Activated T-cell treated with anti-CD3 and anti-CD28 coated beads, Interleukin-2, amount 50 U/mL, for 72 hours (primary cell): ENCODE measurements at places on chromosomes 11 and 22. TPM values are rescaled to one million over a fixed set of nuclear protein-coding genes. Genes with fewer than 3 reads are reported as not detected.

GRCh38 chr11:116774661-116775060 lies 1.9 kb upstream of the BUD13 start:
- peak overlapping the region; percentile 3 for H3K4me3 ChIP-seq
- H3K36me3 ChIP-seq: peaks cover 12% of the 10 kb centered on the region
- no peaks in the 10 kb centered on the region for H3K27me3 ChIP-seq
- no peak for DNase-seq

MMP13 gene
- not detected for total RNA-seq

SFI1 gene
- total RNA-seq: 342 TPM

DNA sequence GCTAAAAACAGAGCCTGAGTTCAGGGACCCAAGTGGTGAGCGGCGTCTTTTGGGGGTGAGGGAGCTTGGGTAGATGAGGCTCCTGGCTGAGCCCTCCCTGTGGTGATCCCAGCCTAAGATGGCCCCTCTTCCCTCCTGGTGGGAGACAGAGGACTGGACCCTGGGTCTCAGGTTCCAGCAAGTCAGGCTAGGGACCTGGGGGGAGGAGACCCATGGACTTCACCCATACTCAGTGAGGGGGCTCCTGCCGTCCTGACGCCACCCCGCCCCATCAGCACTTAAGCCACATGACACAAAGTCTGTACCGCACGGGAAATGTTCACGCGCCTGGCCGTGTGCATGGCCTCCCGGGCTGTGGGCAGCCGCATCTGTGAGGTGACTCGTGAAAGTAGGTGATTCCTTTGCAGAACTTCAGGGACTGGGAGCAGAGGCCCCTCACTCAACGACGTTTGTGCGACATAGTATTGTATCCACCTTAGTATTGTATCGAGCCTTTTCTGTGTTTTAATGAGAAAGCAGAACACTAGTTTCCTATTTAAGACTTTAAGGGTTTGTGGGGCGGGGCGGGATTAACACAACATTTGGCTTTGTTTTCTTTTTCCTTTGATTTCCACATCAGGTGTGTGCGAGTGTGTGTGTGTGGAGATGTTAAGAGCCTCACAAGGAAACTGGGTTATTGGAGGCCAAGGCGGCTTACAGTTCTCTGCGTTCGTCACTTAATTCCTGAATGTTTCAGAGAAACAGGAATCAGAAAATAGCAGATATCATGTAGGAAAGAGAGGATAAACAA lies 18.4 kb upstream of the TMEM191C start:
- no peaks in the 10 kb centered on the region for H3K36me3 ChIP-seq
- no peak overlapping the region for H3K27ac ChIP-seq
- H3K4me1 ChIP-seq: no peaks in the 10 kb centered on the region
- no peaks in the 10 kb centered on the region for H3K27me3 ChIP-seq
- H3K4me3 ChIP-seq: no peak overlapping the region

DNA sequence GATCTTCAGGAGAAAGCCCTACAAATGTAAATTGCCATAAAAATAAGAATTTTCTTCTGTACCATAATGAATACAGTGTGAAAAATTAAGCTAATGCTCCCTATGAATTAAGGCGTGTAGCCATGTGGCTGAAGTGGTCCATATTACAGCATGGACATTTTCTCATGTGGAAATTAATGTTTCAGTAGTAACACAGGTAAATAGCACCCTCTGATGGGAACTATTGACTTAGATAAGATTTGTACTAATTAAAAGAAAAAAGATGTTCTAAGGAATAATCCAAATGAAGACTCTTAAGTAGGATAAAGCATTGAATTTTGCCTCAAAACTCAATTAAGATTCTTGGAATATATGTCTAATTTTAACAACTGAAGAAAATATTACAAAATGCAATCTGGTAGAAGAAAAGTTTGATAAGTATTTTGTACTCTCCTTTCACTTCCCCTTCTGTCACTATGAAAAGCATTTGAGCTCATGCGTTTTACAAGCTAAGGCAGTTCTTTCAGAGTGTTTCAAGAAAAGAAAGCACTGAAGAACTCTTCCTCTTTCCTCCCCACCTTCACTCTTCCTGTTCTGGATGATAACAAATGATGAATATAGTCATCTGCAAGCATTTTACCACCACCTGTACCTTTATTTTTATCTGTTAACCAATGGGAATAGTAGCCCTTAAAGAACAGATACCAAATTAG lies 9.9 kb upstream of the OR8D2 start:
- no peak overlapping the region for H3K27ac ChIP-seq
- peaks cover 10% of the 10 kb centered on the region for H3K27me3 ChIP-seq
- H3K36me3 ChIP-seq: no peaks in the 10 kb centered on the region
- no peak overlapping the region for H3K4me3 ChIP-seq
- no peaks in the 10 kb centered on the region for H3K4me1 ChIP-seq

GRCh38 chr22:50675553-50676179 lies 3.0 kb downstream of the SHANK3 start:
- H3K4me3 ChIP-seq: peak overlapping the region; percentile 76
- H3K4me1 ChIP-seq: peaks cover 12% of the 10 kb centered on the region
- H3K27me3 ChIP-seq: peaks cover 42% of the 10 kb centered on the region
- no peak overlapping the region for H3K27ac ChIP-seq
- DNase-seq: no peak

GRCh38 chr11:120216426-120217102 lies 5.7 kb downstream of the OAF start:
- DNase-seq: no peak
- no peaks in the 10 kb centered on the region for H3K36me3 ChIP-seq
- no peak overlapping the region for H3K4me3 ChIP-seq
- no peak overlapping the region for H3K27ac ChIP-seq

GRIA4 gene
- total RNA-seq: not detected

- no peaks in the 10 kb centered on the region for H3K27me3 ChIP-seq
- no peak overlapping the region for H3K4me3 ChIP-seq
- peaks cover 7% of the 10 kb centered on the region for H3K36me3 ChIP-seq
Measured at GRCh38 chr22:45823336-45823735, 151.7 kb downstream of the ATXN10 start.

DNA sequence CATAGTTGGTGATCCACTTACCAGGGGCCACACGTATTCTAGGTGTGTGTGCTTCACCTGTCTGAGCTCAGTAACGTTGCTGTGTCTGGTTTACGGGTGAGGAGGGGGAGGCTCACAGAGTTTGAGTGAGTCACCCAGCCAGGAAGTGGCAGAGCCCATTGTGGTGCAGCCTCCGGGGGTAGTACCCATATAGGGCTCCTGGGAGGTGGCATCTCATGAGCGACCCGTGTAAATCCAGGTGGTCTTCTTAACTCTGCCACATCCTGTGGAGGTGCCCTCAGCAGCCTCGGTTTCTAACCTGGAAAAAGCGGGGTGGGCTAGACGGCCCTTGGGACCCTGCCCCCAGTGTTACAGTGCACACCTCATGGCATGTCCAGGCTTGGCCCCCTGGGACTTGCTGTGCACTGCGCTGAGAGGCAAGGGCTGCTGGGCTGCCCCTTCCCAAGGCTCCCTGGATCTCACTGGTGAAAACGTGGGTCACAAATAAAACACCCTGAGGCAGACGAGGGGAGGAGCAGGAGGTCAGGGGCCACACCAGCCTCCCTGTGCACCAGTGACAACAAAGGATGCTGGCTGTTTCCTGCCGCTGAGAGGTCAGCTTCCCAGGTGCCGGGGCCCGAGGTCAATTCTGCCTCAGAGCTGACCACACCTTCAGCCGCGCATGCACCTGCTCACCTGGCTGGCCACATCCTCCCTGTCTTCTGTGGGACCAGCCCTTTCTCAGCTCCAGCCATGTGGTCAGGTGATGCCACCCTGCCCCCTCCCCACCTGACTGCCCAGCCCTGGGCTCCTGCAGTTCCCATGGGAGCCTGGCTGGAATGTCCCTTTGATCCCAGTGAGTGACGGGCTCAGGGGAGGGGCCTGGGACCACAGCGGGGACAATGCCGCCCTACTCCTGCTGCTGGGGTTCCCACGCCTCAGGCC lies 305.1 kb downstream of the CTTN start:
- no peak overlapping the region for H3K4me3 ChIP-seq
- H3K36me3 ChIP-seq: no peaks in the 10 kb centered on the region
- DNase-seq: no peak
- H3K27ac ChIP-seq: no peak overlapping the region

GRCh38 chr11:2983908-2984307 lies 8.2 kb downstream of the NAP1L4 start:
- no peaks in the 10 kb centered on the region for H3K27me3 ChIP-seq
- peaks cover 77% of the 10 kb centered on the region for H3K4me1 ChIP-seq
- H3K27ac ChIP-seq: peak overlapping the region; percentile 80
- H3K36me3 ChIP-seq: peaks cover 16% of the 10 kb centered on the region
- no peak for DNase-seq

DNA sequence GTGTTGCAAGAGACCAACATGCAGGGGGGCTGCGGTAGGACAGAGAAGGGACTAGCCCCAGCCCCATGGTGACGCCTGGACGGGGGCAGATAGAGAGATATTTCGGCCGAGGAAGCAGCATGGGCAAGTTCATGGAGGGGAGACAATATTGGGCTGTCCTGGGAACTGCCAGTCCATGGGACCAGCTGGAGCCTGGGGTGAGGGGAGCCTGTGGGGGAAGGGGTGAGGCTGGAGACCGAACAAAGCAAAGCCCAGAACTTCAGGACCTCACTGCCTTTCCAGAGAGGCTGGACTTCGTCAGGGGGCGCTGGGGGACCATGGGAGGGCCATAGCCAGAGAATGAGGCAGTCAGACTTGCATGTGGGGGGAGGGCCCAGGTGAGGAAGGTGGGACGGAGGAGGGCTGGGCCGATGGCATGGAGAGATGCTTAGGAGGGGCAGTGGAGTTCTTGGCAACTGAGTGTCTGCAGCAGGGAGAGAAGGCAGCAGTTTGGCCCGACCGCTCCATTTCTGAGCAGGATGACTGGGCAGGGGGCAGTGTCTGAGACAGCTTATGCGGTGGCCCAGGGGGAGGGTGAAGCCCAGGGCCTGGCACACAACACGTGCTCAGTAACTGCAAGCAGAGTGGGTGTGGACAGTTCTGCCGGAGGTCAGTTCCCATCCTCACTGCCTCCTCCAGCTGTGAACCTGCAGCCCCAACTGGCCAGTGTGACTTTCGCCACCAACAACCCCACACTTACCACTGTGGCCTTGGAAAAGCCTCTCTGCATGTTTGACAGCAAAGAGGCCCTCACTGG lies 712 bp downstream of the UPK3A start:
- H3K4me1 ChIP-seq: peaks cover 9% of the 10 kb centered on the region
- H3K4me3 ChIP-seq: peak overlapping the region; percentile 46
- H3K27ac ChIP-seq: no peak overlapping the region
- peaks cover 22% of the 10 kb centered on the region for H3K27me3 ChIP-seq

DNA sequence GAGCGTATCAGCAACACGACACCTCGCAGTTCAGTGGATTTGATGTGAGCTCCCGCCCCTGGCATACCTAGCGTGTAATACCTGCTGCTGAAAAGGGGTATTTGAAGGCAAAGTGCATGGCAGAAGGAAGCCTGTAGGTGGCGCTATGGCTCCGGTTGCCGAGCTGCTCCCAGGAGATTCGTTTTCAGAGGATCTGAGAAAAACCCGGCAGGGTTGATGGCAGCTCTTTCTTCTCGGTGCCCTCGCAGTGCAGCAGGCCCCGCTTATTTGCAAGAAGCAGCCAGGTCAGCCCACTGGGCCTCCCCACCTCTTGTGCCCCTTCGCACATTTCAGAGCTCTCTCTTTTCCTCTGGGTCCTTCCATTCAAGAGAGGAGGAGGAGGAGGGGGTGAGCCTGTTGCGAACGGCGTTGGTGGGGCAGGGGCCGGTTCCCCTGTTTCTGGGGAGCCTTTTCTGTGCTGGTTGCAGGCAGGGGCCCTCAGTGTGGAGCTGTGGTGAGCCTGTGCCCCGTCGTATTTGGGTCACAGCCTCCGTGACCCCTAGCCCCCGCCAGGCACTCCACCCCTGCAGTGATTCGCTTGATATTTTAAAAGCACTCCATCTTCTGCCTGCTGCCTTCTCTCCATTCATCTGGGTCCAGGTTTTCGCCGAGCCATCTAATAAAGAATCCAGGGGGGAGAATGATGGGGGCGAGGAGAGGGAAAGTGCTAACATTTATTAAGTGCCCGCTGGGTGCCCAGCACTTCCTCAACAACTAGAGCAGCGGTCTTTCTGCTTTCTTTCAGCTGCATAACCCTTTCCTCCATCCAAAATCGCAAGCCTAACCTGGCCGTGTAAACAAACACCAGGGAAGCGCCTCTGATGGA lies 85.3 kb upstream of the SYT13 start:
- H3K4me3 ChIP-seq: no peak overlapping the region
- H3K27ac ChIP-seq: no peak overlapping the region
- peak; percentile 75 for DNase-seq
- no peaks in the 10 kb centered on the region for H3K36me3 ChIP-seq
- peaks cover 24% of the 10 kb centered on the region for H3K27me3 ChIP-seq

GAS2 gene
- 2.0 TPM for total RNA-seq

GRCh38 chr11:16807306-16807705 lies 68.9 kb downstream of the C11orf58 start:
- no peaks in the 10 kb centered on the region for H3K27me3 ChIP-seq
- H3K36me3 ChIP-seq: no peaks in the 10 kb centered on the region
- no peak for DNase-seq
- H3K4me1 ChIP-seq: no peaks in the 10 kb centered on the region

GRCh38 chr11:122769126-122769780 lies 69.0 kb upstream of the CRTAM start:
- H3K4me1 ChIP-seq: peaks cover 9% of the 10 kb centered on the region
- H3K36me3 ChIP-seq: no peaks in the 10 kb centered on the region
- no peak overlapping the region for H3K27ac ChIP-seq

GRCh38 chr11:109865548-109866186 lies 227.5 kb upstream of the ZC3H12C start:
- no peak overlapping the region for H3K4me3 ChIP-seq
- no peak overlapping the region for H3K27ac ChIP-seq
- no peak for DNase-seq
- no peaks in the 10 kb centered on the region for H3K36me3 ChIP-seq
- H3K27me3 ChIP-seq: peaks cover 12% of the 10 kb centered on the region
- peaks cover 8% of the 10 kb centered on the region for H3K4me1 ChIP-seq

DNA sequence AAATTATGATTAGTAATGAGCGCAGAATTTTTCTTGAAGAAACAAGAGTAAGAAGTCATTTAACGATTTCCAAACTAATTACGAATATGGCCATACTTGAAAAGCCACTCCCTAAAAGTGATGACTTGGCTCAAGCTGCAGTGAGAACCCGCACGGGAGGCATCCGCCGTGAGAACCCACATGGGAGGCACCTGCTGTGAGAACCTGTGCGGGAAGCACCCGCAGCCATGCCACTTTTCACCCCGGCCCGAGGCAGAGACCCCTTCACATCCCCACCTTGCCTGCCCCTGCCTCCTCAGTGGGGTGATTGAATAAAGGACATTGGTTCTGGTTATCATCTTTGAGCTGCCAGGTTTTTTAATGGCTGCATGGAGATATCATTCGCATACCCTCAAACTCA lies 89.7 kb downstream of the BRD1 start:
- H3K4me1 ChIP-seq: peaks cover 13% of the 10 kb centered on the region
- H3K4me3 ChIP-seq: no peak overlapping the region
- H3K36me3 ChIP-seq: peaks cover under 1% of the 10 kb centered on the region
- no peak for DNase-seq

DNA sequence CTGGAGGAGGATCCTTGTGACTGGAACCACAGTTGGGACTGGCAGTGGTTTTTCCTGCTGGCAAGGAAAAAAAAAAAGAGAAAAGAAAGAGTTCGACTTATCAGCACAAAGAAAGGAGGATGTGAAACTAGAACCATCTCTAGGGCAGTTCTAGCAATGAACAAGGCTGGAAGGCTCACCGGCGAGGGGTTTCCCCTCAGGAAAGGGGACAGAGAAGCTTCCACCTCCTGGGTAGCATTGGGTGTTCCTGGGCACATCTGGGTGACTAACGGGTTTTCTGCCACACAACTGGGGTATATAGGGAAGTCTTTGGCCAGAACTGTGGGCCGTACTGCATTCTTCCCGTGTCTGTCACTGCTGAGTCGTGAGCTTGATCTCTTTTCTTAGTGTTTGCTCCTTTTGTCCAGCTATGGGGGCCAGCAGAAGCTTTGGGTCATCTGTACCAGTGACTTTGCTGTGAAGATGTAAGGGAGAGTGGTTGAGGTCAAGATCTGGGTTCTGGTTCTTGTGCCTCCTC lies 109.4 kb upstream of the OR4B1 start:
- no peaks in the 10 kb centered on the region for H3K27me3 ChIP-seq
- H3K27ac ChIP-seq: peak overlapping the region; percentile 51
- peak; percentile 64 for DNase-seq

MACROD1 gene
- 17.4 TPM for total RNA-seq
